ENCODE measurements at places on chromosomes 1 and 21.

DNA sequence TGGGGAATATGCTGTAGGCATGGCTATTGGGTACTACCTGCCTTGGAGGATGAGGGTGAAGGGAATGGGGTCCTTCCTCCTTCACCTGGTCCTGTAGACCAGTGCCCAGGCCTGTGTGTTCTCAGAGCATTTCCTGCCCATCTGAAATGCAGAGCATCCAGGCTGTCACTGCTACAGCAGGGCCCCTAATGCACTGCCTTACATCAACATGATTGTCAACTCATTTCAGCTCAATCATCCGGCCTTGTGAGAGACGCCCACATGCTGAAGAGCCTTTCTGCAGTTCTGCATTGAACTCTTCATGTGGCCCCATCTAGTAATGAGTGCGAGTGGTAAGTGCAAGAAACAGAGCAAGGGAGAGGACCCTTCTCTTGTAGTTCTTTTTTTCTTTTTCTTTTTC, 39.8 kb upstream of the SRP9 start:
- DNase-seq: no peak

DNA sequence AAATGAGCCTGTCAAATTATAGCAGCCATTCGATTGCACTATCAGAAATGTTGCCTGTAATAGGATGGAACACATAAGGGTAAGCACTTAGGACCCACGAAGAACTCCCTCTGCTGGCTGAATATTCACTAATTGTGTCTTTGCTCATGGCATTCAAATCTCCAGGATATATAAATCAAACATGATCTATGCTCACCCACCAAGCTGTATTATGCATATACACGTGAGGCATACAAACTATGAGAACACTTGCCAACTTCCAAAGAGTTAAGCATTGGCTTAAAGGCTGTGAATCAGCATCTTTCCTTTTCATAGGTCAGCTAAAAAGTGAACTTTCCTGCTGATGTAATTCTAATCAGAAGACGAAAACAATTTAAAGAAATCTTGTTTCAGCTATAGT, 34.5 kb downstream of the TMPRSS15 start:
- DNase-seq: peak; percentile 86

GRCh38 chr1:227343206-227343605, 24.9 kb upstream of the CDC42BPA start:
- DNase-seq: no peak

DNA sequence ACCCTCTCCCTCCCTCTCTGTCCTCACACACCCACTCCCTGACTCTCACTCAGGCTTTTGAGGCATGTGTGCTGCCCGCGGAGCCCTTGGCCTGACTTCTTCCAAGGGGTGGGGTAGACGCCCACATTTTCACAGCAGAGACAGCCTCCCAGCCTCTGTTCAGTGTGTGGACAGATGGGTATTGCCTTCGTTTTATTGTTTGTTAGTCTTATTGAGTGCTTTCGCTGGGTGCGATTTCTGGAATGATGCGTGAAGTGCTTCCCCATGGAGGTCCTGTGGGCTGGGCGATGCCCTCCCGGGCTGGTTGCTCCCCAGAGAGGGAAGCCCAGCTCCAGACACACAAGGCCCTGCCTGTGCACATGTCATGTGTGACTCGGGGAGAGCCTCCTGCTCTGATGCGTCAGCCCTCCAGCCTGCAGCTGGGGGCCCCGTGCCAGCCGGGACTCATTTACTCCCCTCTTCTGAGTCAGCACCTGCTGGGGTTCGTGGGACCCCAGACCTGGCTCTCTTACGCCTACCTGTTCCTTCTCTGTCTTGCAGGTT, 14.7 kb downstream of the PDXK start:
- DNase-seq: no peak

DNA sequence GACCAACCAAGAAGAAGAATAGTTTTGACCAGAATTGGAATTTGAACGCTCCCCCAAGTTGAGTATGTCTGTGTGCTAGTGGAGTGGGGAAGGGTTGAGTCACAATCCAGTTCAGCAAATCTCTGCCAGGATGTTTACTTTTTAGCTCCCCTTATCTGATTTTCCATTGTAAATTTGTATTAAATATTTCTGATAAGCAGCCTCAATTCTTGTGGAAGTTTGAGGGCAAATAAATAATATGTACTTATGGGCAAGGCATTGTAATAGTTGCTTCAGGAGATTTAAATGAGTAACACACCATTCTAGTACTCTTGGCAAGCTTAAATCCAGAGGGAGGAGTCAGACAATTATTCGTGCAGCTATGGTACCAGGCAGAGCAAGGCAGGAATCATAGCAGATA, 14.4 kb downstream of the CXADR start:
- DNase-seq: no peak

DNA sequence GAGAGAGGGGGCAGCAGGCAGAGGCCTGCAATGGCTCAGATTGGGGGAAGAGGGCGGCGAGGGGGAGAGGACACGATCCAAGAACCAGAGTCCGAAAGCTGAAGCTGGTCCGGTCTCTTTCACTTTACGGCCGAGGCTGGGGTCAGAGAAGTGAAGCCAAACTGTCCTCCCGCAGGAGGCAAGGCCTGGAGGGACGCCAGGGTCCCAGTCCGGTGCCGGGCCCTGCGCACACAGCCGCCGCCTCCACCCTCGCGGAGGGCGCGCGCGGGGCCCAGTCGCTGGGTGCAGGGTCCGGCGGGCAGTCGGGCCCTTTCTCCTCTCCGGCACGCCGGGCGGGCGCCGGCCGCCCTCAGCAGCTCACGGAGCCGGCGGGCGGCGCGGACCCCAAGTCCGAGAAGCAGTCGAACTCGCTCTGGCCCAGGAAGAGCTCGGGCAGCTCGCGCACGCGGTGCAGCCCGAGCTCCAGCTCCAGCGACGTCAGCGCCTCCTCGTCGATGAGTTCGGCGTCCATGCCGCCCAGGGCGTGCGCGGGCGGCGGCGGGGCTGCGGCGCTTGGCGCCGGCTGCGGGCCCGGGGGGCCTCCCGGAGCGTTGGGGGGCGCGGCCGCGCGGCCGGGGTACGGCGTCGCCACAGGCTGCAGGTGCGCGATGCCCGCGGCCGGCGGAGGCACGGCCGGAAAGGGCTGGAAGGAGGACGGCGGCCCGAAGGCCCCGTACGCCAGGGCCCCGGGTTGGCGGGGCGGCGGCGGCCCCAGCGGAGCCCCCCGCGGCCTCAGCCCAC, 749 bp downstream of the CITED4 start:
- no peak for DNase-seq

GRCh38 chr1:82695443-82695842, 894.7 kb downstream of the ADGRL2 start:
- DNase-seq: no peak

GRCh38 chr1:112533029-112533428, 24.3 kb downstream of the WNT2B start:
- no peak for DNase-seq

GRCh38 chr1:42330215-42330614, 4.8 kb downstream of the FOXJ3 start:
- no peak for DNase-seq

- no peak for DNase-seq
Observed at GRCh38 chr1:226466296-226466695, 58.4 kb upstream of the PARP1 start.

- no peak for DNase-seq
Observed at GRCh38 chr1:38152351-38153065, 105.9 kb upstream of the POU3F1 start.

DNA sequence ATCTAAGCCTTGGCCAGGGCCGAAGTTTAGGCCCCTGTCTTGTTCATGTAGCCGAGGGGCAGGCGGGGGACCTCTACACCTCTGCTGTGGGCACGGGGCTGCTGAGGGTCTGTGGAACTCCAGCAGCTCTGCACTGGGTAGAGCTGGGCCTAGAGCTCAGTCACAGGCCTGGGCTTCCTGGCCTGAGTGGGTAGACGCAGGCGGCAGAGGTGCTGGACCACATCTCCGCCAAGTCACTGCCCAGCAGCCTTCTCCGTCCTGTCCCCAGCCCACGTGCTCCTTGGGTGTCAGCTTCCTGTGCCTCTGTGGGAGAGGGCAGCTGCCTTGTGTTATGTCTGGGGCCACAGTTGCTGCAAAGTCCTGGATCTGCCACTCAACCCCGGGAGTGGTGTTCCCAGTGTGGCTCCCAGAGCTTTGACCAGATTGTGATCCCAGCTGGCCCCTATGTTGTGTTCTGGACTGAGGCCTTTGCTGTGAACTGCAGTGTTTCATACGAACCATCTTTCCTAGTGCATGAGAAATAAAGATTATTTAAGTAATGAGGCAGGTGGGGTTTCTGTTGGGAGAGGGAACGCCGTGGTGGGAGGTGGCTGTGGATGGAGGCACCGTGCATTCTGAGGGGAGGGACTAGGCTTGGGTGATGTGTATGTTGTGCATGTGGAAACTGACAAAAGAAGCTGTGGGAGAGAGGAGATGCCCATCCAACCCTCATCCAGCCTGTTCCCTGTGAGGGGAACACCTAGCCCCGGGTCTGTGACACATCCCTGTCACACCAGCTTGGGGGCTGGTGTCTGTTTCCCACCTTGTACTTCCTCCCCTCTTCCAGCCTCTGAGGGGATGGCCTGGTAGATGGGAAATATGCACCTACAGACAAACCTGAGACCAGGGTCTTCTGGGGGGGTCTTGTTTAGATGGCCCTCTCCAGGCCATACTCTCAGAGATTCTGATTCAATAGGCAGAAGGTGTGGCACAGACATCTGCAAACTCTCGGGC, 12.2 kb downstream of the AMPD2 start:
- no peak for DNase-seq

- DNase-seq: no peak
Observed at GRCh38 chr1:34192621-34193020, 15.9 kb downstream of the C1orf94 start.

GRCh38 chr1:213032651-213033050, 17.0 kb upstream of the ANGEL2 start:
- DNase-seq: no peak

- DNase-seq: no peak
Observed at GRCh38 chr1:31038360-31038759, 27.2 kb downstream of the PUM1 start.

GRCh38 chr1:76160225-76160624, 85.7 kb downstream of the ST6GALNAC3 start:
- no peak for DNase-seq

DNA sequence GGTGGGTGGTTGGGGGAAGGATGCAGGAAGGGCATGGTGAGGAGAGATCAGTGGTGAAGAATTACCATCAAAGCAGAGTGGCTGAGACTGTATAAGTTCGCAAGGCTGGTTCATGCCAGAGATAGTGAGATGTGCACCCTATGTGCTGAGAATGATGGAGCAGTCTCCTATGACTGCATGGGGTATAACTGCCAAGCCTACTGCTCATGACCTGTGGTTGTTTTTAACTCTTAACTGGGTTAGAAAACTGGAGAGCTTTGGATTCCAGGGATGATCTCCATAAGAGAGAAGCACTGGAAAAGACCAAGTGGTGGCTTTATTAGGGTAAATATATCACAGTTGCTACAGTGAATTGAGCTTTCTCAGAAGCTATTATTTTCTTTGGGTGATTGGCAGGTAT, 16.2 kb downstream of the WNT2B start:
- no peak for DNase-seq

DNA sequence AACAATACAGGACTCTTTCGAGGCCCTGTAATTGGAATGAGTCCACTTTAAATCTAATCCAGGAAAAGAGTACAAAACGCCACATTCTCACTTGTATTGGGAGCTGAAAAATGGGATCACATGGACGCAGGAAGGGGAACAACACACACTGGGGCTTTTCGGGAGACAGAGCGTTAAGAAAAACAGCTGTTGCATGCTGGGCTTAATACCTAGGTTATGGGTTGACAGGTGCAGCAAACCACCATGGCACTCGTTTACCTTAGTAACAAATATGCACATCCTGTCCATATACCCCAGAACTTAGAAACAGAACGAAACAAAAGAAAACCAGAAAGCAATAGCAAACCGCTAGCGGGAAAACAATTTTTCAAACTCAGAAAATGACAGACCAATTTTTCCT, 1532.7 kb upstream of the TPTE start:
- DNase-seq: no peak

DNA sequence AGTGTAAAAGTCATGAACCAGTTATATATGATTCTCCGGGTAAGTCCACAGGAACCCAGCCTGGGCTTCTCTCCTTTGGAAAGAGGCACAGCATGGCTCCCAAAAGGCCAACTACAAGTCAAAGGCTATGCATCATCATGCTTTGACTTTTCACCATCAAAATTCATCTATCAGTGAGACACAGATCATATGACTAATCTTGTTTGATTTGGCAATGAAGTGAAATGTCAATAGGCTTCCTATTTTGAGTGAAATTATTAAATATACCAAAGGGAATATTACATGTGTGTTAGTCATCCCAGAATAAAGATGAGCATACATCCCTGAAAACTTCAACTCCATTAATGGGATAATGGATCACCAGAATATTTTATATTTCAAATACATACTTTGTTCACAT, 83.5 kb upstream of the ADGRL2 start:
- no peak for DNase-seq

GRCh38 chr1:62138029-62138428, 56.6 kb upstream of the L1TD1 start:
- no peak for DNase-seq

DNA sequence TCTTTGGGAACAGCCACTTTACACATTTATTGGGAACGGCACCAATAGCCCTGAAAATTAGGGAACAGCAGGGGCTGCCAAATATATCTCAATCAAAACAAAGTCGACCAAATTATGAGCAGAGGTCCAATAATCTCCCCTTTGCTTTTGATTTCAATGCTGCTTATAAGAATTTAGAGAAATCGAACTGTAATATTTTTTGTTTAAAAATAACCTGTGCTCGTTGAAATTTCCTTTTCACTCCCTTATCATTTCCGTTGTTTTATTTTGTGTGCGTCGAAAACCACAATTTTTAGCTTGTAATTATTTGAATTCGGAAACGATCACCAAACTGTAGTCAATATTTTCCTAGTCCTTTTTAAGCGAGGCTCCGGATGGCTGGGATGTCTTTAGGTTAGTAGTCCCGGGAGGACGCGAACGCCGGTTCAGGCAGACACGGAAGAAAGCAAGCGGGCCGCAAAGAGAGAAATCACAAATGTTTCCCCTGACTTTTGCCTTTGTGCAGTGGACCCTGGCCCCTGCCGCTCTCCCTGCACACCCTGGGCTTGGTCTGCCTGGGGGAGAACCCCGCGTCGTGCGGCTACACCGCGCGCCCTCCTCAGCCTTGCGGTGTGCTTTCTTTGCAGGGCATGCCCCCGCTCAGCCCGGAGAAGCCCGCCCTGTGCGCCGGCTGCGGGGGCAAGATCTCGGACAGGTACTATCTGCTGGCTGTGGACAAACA, 2.3 kb downstream of the LHX9 start:
- DNase-seq: no peak

DNA sequence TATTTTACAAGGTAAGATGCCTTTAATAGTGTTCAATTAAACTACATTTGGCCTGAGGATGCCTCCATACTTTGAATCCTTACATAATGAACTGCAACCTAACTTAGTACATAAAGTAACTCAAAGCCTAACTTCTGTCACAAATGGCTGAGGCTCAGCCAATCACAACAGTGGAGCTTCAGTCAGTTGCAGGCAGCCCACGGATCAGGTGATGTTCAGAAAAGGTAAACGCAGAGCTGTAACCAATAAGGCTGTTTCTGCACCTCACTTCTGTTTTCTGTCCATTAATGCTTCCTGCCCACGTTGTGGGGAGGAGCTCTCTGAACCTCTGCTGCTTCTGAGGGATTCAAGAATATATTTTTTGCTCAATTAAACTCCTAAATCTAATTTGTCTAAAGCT, 94.8 kb upstream of the KIAA0040 start:
- peak; percentile 46 for DNase-seq

Measured in OCI-M1 (cell line).